ENCODE measurements at places on chromosomes 1 and 21.

DNA sequence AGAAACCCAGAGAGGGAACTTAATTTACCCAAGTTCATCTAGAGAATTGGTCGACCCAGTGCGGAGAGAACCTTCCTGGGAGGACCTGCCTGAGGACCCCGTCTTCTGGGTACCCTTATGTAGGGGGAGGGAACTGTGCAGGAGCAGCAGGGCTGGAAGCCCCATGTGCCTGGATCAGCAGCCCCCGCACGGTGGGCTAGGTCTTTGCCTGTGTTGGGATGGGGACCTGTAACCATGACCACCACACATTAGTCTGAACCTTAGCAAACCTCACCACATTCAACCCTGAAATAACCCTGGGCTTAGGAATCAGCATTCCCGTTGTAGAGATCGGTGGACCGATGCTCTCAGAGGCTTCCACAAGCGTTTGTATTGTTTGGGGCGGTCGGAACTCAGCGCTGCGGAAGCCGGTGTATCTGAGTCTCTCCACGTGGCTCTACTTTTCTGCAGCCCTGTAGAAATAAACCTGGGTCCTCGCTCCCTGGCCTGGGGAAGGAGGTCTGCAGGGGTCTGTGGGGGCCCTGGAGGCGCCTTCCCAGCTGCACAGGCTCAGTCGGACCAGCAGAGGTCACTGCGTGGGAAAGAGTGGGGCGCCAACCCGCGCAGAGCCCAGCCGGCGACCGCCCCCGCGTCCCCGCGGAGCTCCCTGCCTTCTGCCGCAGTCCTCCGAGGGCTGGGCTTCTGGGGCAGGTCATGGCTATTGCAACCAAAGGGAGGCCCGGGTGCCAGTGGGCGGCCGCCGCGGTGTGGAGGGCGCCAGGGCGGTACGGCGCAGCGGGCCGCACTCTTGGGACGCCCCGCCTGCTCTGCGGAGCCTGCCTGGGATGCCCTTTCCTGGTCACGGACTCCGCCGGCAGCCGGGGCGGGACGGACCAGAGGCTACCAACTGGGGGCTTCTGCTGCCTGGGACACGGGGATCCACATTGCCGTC, 36.2 kb upstream of the KCNA10 start:
- DNase-seq = peak; percentile 65

- no peak for DNase-seq
Observed at GRCh38 chr1:116832932-116833578, 76.7 kb upstream of the PTGFRN start.

GRCh38 chr1:192375306-192375705, 58.5 kb downstream of the RGS21 start:
- no peak for DNase-seq

GRCh38 chr1:201710632-201711597, 118.0 kb upstream of the IPO9 start:
- no peak for DNase-seq

DNA sequence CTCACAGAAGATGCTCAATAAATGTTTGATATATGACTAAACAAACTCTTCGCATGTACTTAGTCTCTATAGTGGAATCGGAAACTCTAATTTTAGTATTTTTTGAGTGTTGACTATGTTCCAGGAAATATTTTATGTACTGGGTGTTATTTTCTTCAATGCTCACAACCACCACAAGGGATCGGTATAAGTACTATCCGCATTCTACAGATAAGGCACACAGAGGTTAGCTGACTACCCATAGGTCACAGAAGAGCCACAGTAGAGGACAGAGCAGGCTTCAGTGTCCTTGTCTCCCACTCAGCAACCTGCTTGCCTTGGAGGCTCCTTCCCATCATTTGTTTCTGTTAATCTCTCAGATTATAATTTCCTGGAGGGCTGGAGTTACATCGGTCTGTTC, 451.3 kb downstream of the OMA1 start:
- DNase-seq = no peak

DNA sequence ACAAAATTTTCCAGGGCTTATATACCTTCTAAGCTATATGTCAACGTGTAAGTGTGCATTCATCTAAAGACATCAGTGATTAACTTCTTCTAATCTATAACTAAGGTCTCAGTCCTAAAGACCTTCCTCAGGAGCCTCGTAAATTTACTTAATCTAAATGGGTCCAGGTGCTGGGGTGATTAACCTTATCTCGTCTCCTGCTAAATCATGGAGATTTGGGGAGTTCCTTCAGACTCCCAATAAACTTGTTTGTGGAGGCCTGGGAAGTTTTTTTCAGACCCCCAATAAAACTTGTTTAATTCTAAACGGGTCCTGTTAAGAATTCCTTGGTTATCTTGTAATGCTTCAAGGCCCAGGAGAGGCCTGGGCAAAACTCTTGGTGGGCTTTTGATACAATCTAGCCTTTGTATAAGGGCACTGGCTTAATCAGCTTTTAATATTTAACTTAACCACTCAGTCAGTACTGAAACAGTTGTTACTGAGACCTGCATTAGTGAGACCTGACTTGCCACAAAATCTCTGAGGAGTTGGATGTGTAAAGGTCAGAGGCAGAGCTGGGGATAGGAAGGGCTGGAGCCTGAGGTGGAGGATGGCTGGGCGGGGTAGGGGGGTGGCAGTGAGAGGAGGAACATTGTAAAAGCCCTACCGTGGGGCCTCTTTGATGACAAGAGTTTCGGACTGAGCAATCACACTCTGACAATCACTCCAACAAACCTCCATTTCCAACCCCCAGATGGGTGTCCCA, 6.2 kb upstream of the HMGCS2 start:
- no peak for DNase-seq

DNA sequence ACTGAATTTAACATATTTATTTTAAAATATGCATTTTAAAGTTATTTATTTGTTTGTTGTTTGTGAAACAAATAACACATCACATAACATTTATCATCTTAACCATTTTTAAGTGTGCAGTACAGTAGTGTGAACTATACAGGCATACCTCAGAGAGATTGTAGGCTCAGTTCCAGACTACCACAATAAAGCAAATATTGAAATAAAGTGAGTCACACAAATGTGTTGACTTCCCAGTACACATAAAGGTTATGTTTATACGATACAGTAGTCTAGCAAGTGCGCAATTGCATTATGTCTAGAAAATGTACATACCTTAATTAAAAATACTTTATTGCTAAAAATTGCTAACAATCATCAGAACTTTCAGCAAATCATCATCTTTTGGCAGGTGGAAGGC, 739.4 kb upstream of the ADGRL4 start:
- no peak for DNase-seq

DNA sequence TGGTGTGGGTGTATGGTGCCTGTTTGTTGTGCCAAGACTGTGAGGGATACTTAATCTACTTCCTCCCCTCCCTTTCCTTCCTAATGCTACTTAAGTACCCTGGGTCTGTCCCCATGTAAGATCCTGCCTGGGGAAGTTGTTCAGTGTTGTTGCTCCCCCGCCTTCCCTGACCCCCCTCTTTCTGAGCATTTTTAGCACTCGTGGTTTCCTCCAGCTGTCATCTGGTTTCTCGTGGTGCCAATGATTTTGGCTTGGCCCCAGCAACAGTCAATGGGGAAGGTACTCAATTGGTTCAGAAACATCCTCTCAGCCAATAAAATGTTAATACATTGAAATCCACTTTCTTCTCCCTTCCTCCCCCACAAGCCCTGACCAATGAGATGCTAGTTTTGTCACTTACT, 8.0 kb upstream of the B4GALT3 start:
- peak; percentile 52 for DNase-seq

- DNase-seq = no peak
Observed at GRCh38 chr1:152866321-152866720, 6.5 kb downstream of the LCE7A start.

- no peak for DNase-seq
Observed at GRCh38 chr1:190196020-190196419, 281.6 kb downstream of the BRINP3 start.

- DNase-seq = no peak
Observed at GRCh38 chr1:42736152-42736551, 3.9 kb downstream of the CLDN19 start.
